ENCODE measurements at places on chromosomes 1 and 21. TPM values are rescaled to one million over a fixed set of nuclear protein-coding genes. Genes with fewer than 3 reads are reported as not detected.

DNA sequence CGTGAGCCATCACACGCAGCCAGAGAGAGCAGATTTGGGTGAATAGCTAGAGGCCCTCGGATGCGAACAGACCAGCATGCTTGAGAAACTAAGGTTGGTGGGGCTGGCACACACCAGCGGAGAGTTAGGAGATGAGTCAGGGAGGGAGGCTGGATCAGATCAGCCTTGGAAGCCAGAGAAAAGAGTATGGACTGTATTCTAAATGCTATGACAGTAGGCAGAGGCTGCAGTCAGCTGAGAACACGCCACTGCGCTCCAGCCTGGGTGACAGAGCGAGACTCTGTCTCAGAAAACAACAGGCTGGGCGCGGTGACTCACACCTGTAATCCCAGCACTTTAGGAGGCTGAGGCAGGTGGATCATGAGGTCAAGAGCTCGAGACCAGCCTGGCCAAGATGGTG, 4.0 kb upstream of the PLEKHM2 start:
- no peaks in the 10 kb centered on the region for H3K27me3 ChIP-seq
- no peak overlapping the region for H3K27ac ChIP-seq
- peaks cover 5% of the 10 kb centered on the region for H3K36me3 ChIP-seq
- H3K4me3 ChIP-seq = no peak overlapping the region
- no peak for DNase-seq
- H3K4me1 ChIP-seq = peaks cover 30% of the 10 kb centered on the region

DNA sequence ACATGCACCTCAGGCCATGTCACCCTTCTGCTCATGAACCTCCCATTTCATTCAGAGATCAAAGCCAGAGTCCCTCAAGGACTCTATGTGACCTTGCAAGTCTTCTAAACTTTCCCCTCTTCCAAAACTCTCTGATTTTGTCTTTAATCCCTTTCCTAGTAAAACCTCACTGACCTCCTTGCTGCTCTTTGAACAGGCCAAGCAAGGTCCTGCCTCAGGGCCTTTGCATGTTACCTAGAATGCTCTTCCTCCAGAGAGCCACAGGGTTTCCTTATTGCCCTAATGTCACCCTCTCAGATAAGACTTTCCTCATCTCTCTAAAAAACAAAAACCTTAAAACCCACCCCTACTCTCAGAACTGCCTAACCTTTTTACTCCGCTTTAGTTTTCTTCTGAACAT, 26.6 kb downstream of the IL23R start:
- no peaks in the 10 kb centered on the region for H3K4me1 ChIP-seq
- no peak for DNase-seq
- H3K27me3 ChIP-seq = no peaks in the 10 kb centered on the region
- no peak overlapping the region for H3K4me3 ChIP-seq

GRCh38 chr21:39518055-39518846, 66.5 kb downstream of the SH3BGR start:
- H3K27ac ChIP-seq = no peak overlapping the region
- H3K36me3 ChIP-seq = no peaks in the 10 kb centered on the region
- peak; percentile 50 for DNase-seq
- H3K4me3 ChIP-seq = no peak overlapping the region

Gene PALMD
- 9.9 TPM for total RNA-seq

Gene LCE1A
- not detected for total RNA-seq

Gene PLA2G5
- not detected for total RNA-seq
